ENCODE measurements at places on chromosomes 2 and 18.

GRCh38 chr2:83899271-83899670 is 559.8 kb downstream of the SUCLG1 start:
- DNase-seq: no peak

DNA sequence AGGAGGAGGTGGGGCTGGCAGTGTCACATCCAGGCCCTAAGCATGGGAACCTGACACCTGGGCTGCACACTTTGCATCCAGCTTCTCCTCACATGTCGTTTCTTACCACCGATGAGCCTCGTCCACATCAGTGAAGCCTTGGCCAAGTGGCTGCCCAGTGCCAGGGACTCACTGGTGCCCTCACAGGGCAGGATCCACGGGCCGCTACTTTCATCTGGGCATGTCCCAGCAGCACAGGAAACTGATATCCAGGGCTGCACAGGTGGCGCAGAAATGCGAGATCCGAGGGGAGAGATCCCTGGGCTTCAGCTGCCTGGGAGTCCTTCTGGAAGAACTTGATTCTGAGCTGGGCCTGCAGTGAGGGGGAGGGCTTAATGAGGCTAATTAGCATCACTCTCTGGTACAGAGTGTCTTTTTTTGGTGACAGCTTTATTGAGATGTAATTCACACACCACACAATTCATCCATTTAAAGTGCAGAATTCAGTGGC is 291.6 kb upstream of the HDAC4 start:
- no peak for DNase-seq

- no peak for DNase-seq
These were observed 2.7 kb downstream of the PTMA start for GRCh38 chr2:231710799-231711676.

GRCh38 chr2:237459741-237460174 is 27.3 kb upstream of the MLPH start:
- DNase-seq: no peak

DNA sequence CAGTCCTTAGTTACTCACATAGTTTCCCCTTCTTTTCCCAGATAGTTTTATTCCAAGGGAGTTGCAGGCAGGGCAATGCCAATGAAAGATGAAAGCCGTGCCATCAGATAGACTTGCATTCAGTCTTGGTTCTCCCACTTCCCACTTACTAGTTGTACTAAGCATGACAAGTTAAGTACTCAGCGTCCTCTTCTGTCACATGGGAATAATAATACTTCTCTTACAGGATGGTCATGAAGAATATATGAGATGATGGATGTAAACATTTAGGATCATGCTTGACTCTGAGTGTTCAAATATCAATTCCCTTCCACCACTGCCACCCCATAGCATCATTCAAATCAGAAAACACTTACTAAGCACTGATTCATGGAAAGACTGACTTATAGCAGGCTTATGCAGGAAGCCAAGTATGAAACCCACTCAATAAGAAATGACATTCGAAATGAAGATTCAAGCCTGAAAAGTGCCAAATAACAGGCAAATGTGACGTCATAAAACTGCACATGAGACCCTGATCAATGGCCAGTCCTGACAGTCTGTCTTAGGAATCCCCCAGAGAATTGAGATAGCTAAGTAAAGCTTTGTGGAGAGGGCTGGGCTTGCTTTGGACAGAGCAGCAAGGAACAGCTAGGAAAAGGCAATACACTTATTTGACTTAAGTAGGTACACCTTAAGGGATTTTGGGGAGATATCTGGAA is 11.1 kb upstream of the EVA1A start:
- DNase-seq: no peak

DNA sequence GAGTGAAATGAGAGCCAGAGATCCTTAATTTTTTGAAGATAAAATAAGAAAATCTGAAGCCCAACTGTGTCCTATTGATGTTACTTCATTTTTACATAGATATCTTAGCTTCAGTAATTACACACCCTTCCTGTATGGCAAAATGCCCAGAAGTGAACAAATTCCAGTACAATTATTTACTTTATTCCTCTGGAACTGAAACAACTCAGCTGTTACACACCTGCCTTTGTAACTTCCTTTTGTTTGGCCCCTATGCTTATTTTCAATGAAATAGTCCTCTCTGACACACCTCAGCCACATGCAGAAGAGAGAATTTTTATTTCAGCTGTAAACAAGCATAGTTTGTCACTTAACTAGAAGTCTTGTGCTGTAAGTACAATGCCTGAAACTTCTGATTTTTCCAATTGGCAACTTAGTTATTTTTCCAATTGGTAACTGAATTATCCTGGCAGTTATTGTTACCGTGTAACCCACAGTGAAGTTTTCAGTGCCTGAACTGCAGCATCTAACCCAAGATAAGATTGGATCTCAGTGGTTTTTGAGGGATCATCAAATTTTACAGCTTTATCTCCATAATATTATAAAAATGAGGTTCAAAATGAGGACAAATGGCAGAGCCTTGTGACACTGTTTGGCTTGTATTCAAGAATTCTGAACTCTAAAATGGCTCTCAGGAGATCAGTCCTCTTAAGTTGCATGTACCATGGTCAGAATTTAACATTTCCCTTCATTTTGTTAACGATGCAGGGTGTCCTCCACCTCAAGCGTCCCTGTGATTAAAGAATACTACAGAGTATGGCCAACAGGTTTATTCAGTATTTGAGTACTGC is 82.6 kb downstream of the PKP4 start:
- peak; percentile 6 for DNase-seq

- no peak for DNase-seq
These were observed 10.2 kb upstream of the IL18R1 start for GRCh38 chr2:102345329-102345920.

GRCh38 chr2:66507673-66508201 is 72.8 kb downstream of the MEIS1 start:
- DNase-seq: no peak

- no peak for DNase-seq
These were observed 111.8 kb downstream of the HDAC4 start for GRCh38 chr2:239288951-239289511.

DNA sequence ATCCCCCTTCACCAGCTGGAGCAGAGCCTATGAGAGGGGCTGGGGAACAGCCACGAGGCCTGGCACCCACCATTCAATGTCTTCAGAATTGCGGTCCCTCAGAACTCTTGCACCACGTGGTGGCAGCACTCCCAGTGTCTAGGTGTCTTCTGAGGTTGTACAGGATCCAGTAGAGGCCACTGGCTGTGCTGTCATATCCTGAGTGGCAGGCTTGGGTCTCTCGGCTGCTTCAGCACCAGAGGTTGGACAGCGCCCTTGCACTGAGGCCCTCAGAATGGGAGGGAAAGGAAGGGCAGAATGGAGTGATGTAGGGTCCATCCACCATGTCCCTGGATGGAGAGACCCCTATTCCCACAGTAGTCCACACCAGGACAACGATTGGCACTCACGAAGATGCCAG is 112.0 kb upstream of the TEKT4 start:
- DNase-seq: no peak

DNA sequence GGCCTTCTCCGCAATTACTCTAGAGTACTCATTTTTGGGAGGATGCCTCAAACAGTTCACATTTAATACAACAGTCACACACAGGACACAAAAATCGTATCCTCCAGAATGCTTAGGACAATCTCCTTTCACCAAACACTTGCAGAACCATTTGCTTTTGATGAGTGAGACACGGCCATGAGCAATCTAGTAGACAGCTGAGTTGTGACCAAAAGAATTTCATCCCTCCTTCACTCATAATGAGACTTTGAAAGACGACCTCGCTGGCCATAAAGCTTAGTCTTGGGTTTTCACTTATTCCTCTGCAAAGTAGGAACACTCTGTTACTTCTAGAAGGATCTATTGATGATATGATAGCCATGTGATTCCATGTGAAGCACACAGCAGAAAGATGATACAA is 87.5 kb upstream of the SLC35G4 start:
- no peak for DNase-seq

DNA sequence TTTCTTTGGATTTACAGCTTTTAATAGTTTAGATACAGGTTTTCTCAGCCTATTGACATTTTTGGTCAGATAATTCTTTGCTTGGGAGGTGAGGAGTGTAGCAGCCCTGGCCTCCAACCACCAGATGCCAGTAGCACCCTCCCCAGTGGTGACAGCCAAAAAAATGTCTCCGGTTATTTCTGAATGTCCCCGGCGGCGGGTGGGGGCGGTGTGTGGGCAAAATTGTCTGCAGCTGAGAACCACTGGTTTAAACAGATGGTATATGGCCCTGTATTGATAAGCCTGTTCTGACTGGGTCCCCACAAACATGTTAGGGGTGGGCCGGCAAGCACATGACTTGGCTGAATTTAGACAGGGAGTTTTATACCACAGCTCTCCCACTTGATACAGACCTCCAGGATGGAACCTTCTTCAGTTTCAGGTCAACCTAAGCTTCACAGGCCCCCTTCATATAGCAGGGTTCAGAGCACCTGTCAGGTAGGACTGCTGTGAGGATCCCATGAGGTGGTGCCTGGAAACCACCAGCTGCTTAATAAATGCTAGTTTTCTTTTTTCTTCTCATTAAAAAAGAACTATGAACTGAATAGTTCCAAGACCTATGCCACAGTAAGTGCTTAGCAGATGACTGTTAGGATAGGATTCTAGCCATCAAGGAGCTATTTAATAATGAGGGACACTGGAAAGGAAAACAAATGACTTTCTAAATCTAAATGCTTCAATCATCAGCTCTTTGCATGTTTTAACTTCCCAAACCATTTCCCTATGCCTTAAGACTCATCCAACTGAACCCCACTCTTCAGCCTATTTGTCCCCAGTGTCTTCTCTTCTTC is 18.1 kb downstream of the LPIN2 start:
- DNase-seq: no peak

- no peak for DNase-seq
These were observed 331.3 kb downstream of the CYRIA start for GRCh38 chr2:16334366-16334765.

DNA sequence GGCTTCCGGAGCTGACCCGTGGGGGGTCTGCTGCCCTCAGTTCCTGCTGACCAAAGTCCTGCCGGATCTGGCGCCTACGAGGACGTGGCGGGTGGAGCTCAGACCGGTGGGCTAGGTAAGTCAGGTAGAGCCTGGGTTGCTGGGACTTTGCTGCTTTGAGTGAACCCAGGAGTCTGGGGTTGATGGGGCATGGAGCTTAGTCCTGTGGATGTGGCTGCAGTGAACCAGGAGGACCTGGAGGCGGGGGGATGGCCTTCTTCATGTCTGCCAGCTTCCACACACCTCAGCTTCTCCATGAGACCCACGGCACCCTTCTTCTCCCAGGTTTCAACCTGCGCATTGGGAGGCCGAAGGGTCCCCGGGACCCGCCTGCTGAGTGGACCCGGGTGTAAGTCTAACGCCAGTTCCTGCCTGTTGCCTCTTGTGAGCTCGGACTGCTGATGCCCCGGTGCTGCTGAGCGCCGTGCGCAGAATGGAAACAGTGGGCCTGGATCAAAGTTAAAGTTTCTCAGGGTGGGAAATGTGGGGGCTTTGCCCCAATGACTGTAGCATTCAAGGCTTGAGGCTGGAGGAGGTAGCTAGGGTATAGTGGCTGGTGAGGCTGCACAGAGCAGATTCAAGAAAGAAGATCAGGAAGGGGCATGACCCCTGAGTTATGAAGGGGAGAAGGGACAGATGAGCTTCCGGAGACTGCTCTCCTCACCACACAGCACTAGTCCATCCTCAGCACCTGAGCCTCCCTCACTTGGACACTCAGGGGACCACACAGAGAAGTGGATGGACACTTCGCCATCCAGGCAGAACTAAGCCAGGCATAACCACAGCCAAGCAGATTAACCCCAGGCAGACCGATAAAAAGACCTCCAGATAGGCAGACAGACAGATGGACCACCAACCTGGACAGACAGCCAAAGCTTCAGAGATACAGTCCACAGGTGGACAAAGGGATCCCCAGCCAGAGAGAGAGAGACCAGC is 17.3 kb downstream of the PTPN18 start:
- no peak for DNase-seq

DNA sequence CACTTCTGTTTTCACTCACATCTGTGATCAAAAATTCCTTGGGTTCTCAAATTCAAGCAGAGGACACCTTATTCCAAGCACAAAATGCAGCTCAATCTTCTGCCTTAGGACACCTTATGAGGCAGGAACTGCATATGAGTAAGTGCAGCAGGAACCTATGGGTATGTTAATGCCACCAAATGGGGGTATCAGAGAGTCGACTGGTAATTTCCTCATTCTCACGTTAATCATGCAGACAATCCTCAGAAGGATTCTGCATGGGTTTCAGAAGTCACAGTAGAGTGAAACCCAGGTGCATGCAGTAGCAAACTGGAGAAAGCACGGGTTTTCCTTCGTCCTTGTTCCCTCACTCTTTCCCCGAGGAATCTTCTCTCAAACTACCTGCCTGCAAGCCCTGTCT is 452.8 kb downstream of the CBLN2 start:
- DNase-seq: no peak

- DNase-seq: no peak
These were observed 77.7 kb downstream of the MYT1L start for GRCh38 chr2:2253172-2254016.

GRCh38 chr18:22391407-22392345 is 26.0 kb downstream of the CTAGE1 start:
- no peak for DNase-seq

DNA sequence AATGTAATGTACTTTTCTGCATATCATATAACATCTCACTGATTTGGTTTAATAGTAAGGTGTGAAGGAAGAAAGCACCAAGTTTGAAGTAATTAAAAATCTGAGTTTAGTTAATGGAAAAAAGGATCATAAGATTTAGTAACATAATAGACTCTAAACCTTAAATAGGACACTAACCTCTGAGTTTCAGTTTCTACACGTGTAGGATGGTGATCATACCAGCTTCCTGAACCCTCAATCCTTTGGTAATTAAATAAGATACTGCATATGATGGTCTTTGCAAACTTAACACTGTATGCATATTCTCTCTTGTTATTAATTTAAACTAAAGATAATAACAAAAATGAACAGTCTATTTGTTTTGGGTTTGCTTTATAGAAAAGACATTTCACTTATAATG is 216.8 kb downstream of the NUP35 start:
- DNase-seq: no peak

DNA sequence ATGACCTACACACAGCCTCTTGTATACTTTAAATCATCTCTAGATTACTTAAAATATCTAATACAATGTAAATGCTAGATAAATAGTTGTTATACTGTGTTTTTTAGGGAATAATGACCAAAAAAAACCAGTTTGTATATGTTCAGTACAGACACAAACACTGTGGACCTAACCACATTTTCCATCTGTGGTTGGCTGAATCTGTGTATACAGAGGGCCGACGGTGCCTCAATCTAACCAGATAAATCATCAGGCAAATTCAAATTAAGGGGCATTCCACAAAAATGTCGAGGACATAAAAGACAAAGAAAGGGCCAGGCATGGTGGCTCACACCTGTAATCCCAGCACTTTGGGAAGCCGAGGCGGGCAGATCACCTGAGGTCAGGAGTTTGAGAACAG is 14.1 kb downstream of the MGAT4A start:
- no peak for DNase-seq

- no peak for DNase-seq
These were observed 220.1 kb upstream of the STON1 start for GRCh38 chr2:48309900-48310299.
